ENCODE measurements at places on chromosomes 2 and 18.

DNA sequence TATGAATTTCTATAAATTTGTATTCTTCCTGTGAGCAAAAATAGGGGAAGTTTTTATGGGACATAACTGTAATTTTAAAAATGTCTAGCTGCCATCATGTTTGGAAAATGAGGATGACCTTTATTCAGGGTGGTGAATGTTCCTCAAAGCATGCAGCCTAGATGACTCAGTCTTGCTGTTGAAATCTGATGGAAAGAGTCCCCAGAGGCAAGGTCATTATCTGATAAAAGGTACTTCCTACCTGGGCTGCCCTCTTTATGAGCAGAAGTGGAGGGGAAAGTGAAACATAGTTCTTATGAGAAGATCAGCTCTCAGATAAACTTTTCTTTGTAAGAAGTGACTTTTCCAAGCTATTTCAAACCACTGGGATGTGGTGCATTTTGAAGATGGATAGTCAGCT is 1144.7 kb upstream of the PIK3C3 start:
- no peak for DNase-seq

GRCh38 chr18:41881285-41881684 is 73.7 kb upstream of the PIK3C3 start:
- DNase-seq: no peak

- DNase-seq: no peak
Measured at GRCh38 chr2:124547700-124548099, 522.6 kb downstream of the CNTNAP5 start.

DNA sequence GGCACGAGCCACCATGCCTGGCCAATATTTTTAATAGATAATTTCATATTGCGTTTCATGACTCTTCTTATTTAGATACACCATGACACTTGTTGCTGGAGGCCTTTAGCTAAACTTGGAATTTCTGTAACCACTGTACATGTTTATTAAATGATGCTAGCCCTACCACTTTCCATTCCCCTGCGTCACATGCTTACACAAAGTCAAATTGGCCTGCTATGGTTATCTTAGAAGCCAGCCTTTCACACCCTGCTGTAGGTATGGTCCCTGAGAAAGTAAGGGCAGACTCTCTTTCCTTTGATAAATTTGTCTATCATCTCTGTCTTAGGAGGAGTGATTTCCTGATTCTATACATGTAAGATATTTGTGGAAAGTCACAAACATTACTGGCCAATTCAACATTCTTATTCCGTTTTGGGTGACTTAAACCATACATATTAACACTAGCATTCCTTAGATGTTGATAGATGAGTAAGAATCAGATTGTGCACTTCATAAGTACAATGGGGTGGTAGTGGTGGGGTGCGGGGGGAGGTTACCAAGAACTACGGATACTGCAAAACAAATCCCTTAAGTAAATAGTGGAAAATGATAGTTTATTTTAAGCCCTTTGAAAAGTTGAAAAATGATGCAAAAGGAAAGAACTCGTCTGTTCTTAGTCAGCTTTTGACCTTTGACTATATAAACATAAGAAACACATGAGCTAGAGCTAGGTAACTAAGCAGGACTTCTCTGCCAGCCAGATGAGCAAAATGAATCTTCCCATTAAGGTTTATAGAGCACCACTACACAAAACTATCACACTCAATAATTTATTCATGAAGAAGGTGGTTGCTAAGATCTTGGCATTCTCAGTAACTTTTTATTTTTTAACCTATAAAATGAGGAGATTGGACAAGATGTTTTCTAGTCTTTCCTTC is 7.9 kb upstream of the NDUFV2 start:
- no peak for DNase-seq

GRCh38 chr2:219469186-219469724 is 29.4 kb upstream of the GMPPA start:
- no peak for DNase-seq

GRCh38 chr2:210224941-210225672 is at the start of gene ACADL:
ACADL (minus strand) TSS chr2:210225447; CDS start chr2:210225263, 184 bp downstream.
- peak; percentile 59 for DNase-seq

DNA sequence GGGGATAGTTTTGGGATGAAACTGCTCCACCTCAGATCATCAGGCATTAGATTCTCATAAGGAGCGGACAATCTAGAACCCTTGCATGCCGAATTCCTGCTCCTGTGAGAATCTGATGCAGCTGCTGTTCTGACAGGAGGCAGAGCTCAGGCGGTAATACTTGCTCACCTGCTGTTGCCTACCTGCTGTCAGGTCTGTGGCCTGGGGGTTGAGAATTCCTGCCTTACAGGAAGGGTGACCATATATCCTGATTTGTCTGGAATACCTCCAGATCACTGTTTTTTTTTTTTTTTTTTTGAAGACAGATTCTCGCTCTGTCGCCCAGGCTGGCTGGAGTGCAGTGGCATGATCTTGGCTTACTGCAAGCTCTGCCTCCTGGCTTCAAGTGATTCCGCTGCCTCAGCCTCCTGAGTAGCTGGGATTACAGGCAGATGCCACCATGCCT is 21.7 kb downstream of the ACSL3 start:
- DNase-seq: no peak

DNA sequence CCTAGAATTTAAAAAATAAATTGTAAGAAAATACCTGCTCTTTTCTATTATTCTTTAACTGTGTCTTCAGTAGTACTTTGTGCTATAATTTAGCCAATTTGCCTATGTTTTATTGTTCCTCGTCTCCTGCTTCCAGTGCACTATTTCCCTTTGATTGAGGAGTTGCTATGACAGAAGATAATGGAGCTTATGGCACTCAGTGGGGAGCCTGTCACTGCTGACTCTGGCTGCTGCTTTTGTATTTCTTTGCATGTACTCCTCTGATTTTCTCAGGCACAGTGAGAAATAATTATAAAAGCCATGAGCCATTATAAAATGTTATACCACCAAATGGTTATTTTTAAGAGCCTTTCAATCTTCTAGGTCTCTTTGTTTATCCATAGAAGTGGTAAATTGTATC is 1310.8 kb upstream of the SLC39A10 start:
- no peak for DNase-seq

- DNase-seq: no peak
Measured at GRCh38 chr2:181686576-181687185, 6.4 kb upstream of the NEUROD1 start.

GRCh38 chr2:10985260-10985659 is 73.5 kb downstream of the KCNF1 start:
- no peak for DNase-seq

DNA sequence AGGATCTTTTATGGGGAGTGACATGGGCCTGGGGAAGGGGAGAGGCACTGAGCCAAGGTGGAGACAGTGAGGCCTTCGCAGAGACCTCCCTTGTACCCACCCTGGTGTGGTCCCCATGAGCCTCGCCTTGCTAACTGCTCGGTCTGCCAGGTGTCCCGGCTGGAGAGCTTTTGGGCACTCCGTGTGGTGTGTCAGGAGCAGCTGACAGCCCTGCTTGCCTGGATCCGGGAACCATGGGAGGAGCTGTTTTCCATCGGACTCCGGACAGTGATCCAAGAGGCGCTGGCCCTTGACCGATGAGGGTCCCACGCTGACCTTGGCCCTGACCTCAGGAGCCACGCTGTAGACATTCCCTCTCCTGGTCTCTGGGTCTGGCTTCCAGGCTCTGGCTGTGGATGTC is 11.5 kb upstream of the SLC4A3 start:
- no peak for DNase-seq

DNA sequence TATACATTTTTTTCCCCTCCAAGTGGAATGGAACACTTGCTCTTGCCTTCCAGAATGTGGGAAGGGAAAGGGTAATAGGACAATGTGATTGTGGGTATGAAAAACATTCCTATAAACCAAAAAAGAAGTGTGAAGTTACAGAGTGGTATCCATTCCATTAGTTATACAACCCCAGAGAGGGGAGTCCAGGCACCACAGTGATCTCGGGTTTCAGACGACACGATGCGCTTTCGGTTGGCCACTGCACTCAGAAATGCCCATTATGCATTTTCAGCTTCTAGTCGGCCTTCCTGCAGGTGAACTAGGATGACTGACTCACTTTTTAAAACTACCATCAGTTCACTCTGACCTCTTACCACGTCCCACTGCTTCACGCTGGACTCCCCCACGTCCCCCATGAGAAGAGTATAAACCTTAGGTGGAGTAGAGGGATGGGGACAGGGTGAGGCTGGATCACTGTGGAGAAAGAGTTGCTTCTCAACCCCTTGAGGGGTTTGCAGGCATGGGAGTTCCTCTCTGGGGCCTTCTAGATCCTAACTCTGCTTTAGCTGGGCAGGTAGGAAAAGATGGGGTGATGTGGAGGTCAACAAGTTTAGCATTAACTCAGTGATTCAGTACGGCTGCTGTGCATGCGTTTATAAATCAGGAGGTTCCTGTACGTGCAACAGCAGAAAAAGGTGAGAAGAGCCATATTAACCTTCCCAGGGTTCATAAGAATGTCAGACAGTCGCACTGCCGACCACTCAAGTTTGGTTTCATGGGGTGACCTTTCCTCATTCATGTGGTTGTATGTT is 50.5 kb downstream of the ZNF532 start:
- no peak for DNase-seq

- DNase-seq: peak; percentile 63
Measured at GRCh38 chr18:49031511-49032188, 80.9 kb upstream of the SMAD7 start.

- DNase-seq: no peak
Measured at GRCh38 chr2:153823880-153824279, 47.8 kb upstream of the GALNT13 start.

DNA sequence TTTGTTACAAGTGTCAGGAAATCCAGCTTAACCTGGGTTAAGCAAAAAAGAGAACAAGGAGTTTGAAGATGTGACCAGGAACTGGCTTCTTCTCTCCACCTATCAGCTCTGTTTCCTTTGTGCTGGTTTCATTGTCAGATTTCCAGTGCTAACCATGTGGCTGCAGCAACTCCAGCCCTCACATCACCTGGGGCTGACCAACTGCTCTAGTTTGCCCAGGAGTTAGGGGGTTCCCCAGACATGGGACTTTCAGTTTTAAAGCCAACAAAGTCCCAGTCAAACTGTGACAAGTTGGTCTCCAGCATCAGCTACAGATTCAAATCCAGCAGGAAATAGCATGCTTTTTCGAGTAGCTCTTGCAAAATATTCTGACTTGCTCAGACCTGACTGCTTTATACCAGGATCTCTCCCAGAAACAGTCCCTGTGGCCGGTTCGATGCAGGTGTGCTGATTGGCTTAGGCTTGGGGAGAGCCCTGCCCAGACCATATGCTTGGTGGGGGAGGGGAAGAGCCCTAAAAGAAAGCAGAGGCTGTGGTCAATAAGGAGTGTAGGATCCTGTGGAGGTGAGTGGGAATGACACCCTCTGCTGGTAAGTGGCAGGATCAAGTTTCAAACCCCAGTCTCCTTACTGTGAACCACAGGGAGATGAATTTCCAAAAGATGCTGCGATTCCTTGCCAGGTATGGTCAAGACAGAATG is 49.5 kb downstream of the KCNE4 start:
- no peak for DNase-seq

DNA sequence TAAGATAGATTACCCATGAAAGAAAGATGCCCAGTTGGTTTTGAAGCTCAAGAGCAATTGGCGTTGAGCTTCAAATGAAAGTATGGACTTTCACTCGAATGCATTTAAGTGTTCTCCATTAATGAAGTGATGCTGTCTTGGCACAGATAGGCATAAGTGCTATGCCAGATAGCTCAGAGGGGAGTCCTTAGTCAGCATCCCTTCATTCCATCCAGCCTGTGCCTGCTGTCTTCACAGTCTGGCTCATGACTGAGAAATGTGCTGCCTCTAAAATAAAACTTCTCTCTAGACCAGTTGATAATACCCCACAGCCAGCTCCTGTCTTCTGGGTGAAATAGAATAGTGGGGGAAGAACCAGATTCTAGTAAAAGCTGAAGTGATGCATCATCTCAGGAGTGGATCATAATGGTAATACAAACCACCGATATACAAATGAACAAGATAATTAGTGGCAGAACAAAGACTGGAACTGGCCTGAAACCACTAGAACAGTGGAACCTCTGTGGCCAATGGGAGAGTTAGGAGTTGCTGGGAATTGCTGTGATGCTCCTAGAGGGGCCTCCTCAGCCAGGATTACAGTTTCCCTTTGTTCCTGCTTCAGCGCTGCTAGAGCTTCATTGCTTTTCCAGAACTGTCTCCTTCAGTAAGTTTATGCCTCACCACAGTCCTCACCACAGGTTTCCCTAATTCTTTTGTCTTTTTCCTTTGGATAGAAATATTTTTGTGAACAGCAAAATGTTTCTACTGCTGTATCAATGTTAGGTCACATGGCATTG is 359.3 kb downstream of the KIAA1328 start:
- DNase-seq: no peak

- no peak for DNase-seq
Measured at GRCh38 chr18:74225193-74225840, 66.4 kb downstream of the CYB5A start.

DNA sequence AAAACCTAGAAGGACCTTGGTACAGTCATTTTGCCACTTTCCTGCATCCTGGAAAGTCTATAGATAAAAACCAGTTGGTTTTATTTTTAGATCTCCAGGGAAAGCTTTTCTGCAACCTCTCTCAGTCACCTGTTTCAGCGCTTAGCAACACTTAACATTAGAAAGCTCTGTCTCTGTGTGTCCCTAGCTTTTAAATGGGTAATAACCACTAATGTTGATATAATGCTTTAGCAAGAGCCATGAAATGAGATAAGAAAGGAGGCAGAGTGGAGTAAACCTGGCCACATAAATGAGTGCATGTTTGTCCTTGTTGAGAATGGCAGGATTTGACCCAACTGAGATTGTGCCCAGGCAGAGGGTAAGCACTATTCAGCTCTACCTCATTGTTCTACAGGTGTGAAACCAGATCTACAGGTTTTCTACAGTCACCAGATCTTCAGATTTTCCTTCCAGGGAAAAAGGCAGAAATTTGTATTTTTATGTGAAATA is 44.8 kb downstream of the MARCHF4 start:
- no peak for DNase-seq

- no peak for DNase-seq
Measured at GRCh38 chr18:37540424-37541138, 25.0 kb downstream of the CELF4 start.

- no peak for DNase-seq
Measured at GRCh38 chr2:68390586-68390985, 25.5 kb downstream of the PLEK start.

GRCh38 chr2:197307933-197308521 is 2.6 kb downstream of the ANKRD44 start:
- DNase-seq: peak; percentile 80

DNA sequence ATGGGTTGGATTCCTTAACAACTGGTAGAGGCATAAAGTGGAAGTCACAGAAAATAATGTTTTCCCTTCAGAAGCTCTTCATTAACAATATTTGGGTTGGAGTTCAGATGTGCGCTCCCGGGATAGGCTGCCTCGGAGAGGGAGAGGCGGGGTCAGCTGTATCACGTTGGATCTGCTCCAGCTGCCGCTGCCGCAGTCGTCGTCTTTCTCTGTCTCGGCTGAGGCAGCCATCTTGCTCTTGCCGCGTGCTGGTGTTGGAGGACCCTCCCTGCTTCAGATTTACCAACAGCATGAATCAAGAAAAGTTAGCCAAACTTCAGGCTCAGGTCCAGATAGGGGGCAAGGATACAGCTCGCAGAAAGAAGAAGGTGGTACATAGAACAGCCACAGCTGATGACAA is 35.1 kb downstream of the TANC1 start:
- DNase-seq: no peak
